Stimulated activated CD8-positive, alpha-beta memory T cell treated with anti-CD3 and anti-CD28 coated beads, Interleukin-7, amount 100 ng/mL, for 1 hour (primary cell): ENCODE measurements at places on chromosomes 4 and X.

DNA sequence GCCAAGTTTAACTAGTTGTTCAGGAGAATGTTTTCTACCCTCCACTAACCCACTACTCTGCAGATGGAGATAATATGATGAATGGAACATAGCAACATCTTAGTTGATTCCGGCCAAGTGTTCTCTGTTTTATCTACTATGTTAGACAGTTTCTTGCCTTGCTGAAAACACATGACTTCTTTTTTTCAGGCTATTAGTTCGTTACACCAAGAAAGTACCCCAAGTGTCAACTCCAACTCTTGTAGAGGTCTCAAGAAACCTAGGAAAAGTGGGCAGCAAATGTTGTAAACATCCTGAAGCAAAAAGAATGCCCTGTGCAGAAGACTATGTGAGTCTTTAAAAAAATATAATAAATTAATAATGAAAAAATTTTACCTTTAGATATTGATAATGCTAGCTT lies 13.3 kb downstream of the ALB start:
- DNase-seq = no peak

- no peak for DNase-seq
Measured at GRCh38 chr4:33064238-33064637, 2344.1 kb downstream of the PCDH7 start.

- no peak for DNase-seq
Measured at GRCh38 chrX:46617906-46618305, 44.3 kb downstream of the CHST7 start.

DNA sequence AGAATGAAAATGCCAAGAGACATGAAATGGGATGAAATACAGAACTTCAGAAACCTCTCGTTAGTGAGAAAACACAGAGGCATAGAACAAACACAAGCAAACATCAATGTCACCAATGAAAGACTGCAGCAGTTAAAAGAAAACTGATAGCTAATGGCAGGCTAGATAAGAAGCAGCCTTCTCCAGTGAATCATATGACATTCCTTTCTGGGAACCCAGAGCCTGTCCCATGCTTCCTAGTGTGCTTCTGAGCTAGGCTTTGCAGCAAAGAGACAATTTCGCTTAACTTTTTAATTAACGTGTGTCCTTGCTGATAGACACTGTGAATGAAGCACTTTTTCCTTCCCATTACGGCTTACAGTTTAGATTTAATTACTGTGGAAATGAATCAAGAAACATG lies 444.6 kb downstream of the IL15 start:
- no peak for DNase-seq

GRCh38 chr4:102693262-102693850 lies 67.4 kb downstream of the MANBA start:
- DNase-seq = no peak

DNA sequence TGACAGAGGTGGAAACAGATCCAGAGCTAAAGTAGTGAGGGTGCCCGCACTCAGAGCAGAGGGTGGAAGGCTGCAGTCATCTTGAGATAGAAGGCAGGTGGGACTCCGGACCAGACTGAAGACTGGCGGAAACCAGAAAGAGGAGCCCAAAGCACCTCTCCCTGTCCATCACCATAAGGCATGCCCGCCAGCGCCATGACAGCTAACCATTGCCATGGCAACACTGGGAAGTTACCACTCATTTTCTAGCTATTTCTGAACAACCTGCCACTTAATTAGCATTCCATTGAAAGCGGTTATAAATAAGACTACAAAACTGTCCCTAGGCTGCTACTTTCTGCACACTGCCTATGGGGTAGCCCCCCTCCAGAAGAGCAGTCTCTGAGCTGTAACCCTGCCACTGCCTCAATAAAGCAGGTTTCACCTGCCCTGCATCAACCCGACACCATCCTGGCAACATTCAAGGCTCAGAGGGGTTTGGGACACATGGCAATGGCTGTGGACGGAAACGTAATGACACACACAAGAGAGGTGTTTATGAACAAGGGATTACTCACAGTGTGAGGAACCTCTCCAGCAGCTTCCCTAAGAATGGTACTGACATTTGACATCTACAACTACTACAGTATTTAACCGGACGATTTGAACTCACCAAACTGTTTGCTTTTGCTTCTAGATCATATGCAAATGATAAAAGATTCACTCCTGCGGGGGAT lies 27.8 kb upstream of the FGFBP2 start:
- DNase-seq = no peak

- no peak for DNase-seq
Measured at GRCh38 chrX:21875013-21875412, 19.2 kb downstream of the YY2 start.

- no peak for DNase-seq
Measured at GRCh38 chr4:40350627-40351227, 15.6 kb downstream of the CHRNA9 start.

- DNase-seq = no peak
Measured at GRCh38 chrX:13968198-13968597, 61.5 kb downstream of the GEMIN8 start.

DNA sequence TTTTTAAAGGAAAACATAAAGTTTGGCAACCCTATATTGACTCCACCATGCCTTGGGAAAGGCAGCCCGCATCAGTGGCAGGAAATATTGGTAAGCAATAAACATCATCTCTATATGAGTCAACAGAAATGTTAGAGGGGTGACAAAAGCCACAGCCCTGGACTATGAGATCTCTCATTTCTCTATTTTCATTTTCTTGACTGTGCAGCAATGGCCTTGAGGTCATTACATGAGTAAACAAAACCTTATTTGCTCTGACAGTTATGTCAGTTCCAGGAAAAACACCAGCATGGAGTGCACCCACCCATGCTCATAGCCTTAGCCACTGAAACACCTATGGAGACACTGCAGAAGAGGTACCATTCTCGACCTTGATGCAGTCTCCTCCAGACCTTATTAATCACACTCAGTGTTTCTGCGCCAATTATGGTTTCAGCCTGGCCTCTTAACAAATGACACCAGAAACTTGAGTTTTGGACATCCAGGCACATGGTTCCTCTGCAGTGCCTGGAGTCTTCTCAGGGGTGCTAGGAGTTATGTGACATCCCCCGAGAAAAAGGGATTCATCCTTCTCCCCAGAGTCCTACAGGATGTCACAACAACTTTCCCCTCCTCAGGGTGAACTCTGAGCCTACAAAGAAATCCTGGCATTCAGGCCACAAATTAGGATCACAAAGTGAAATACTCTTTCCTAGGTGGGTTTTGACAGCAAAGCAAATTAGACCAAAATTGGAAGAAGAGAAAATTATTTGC lies 16.0 kb upstream of the HPGD start:
- no peak for DNase-seq

DNA sequence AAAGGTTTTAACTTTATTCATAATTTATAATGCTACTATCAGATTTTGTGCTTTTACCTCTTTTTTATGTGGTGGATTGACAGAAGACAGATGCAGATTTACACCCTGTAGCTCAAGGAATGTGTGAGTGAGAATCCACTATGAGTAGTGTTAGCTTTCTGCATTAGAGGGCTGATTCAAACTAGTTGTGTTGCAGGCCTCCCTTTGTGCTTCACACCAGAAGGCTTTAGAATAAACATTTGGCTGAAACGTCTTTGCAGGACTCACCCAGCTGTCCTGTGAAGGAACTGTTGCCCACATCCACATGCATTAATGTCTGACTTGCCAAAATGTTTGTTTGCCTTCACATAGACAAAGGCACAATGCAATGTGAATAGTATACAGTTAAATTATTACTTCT lies 127.0 kb downstream of the PCDH7 start:
- no peak for DNase-seq

DNA sequence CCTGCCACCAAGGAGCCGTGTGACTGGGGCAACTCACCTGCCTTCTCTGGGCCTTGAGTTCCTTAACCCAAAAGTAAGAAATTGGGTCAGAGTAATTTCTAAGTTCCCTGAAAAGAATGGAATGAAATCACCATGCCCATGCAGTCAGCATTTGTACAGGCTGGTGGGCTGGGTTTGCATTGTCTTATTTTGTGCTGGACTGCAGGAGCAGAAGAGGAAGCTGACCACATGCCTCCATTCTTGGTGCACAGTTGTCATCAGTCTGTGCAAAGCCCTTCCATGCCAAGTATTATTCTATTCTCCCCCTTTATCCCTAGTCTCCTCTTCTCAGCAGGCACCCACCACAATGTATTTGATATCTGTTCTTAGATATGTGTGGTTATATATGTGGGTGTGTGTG lies 56.3 kb downstream of the FHDC1 start:
- no peak for DNase-seq

- no peak for DNase-seq
Measured at GRCh38 chrX:17425136-17425535, 50.1 kb downstream of the NHS start.

- no peak for DNase-seq
Measured at GRCh38 chr4:182000077-182000476, 243.1 kb upstream of the TENM3 start.

DNA sequence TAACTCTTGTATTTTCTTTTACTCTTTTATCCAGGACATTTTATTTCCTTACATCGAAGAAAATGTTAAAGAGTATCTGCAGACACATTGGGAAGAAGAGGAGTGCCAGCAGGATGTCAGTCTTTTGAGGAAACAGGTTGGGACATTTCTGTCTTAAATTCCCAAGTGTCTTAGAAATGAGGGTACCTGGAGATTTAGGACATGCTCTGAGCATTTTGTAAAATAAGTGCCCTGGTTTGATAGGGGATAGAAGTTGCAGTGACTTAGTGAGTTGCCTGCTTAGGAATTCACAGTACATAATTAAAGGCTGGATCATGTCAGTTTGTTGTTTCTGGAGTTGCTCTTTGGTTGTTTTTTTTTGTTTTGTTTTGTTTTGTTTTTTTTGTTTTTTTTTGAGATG lies 17.5 kb downstream of the ENOPH1 start:
- DNase-seq = no peak

- DNase-seq = no peak
Measured at GRCh38 chr4:77194366-77194765, 37.4 kb downstream of the CCNG2 start.
